ENCODE measurements at places on chromosomes 5 and 9. TPM values are rescaled to one million over a fixed set of nuclear protein-coding genes. Genes with fewer than 3 reads are reported as not detected.

PALM2AKAP2 gene
- total RNA-seq, result 2.9 TPM

ECM2 gene
- 7.5 TPM for total RNA-seq

DMRT3 gene
- total RNA-seq, result not detected

ADAM19 gene
- 18.8 TPM for total RNA-seq

- H3K36me3 ChIP-seq, result no peaks in the 10 kb centered on the region
- no peak for DNase-seq
- H3K27ac ChIP-seq, result no peak overlapping the region
- no peak overlapping the region for H3K4me3 ChIP-seq
- H3K27me3 ChIP-seq, result no peaks in the 10 kb centered on the region
- H3K4me1 ChIP-seq, result no peaks in the 10 kb centered on the region
These were observed 33.5 kb upstream of the ZNF354B start for GRCh38 chr5:178826216-178826615.

GRCh38 chr5:868428-869135 is 17.8 kb upstream of the ZDHHC11 start:
- no peaks in the 10 kb centered on the region for H3K4me1 ChIP-seq
- DNase-seq, result no peak
- H3K4me3 ChIP-seq, result no peak overlapping the region
- H3K36me3 ChIP-seq, result peaks cover 79% of the 10 kb centered on the region

Data from sigmoid colon (tissue), 7 donors.